ENCODE measurements at places on chromosomes 1 and 21. TPM values are rescaled to one million over a fixed set of nuclear protein-coding genes. Genes with fewer than 3 reads are reported as not detected.

GRCh38 chr1:115140442-115141144, 51.3 kb upstream of the TSPAN2 start:
- DNase-seq = no peak

Gene IVL
- total RNA-seq = not detected

Gene KRTAP13-2
- not detected for total RNA-seq

Gene SLC35F3
- total RNA-seq = 0.43 TPM

DNA sequence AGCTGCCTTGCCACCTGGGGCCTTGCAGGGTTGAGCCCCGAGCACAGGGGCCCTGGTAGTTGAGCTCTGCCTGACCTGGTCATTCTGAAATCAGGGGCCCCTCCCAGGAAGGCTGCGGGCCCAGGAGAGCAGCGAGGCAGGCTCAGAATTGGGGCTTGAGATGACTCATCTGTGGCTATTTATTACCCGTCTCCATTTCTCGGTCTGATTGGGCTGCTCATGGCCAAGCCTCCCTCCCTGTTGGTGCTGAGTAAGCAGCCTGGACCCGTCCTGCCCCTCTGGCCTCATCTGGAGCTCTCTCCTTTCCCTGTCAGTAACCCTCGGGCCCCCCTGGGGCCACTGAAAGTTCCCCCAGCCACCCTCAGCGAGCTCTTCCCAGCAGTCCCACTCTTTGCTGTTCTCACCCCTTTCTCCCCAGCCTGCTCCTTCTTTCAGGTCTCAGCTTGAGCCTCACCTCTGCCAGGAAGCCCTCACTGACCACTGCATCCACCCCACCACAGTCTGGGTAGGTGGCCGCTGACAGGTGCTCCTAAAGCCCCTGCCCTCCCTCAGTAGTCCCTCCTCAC, 11.0 kb upstream of the TNFRSF8 start:
- DNase-seq = no peak

Gene SH2D1B
- total RNA-seq = not detected

DNA sequence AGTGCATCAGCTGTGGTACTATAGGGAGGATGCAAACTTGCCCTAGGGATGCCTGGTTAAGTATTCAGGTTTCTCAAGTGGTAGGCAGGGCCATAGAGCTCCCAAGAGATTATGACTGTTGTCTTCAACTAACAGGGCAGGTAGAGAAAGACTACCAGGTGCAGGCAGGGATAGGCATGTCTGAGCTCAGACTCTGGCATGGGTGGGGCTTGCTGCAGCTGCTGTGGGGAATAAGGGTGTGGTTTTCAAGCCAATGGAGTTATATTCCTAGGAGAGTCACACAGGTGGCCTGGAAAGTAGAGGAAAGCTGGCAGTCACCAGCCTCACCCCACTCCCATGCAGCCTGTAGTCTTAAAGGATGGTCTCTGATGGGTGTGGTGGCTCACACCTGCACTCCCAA, 673.4 kb upstream of the ADGRL4 start:
- no peak for DNase-seq

- no peak for DNase-seq
Observed at GRCh38 chr1:28269529-28269928, 10.2 kb downstream of the SESN2 start.

Gene GBP5
- 28.6 TPM for total RNA-seq

DNA sequence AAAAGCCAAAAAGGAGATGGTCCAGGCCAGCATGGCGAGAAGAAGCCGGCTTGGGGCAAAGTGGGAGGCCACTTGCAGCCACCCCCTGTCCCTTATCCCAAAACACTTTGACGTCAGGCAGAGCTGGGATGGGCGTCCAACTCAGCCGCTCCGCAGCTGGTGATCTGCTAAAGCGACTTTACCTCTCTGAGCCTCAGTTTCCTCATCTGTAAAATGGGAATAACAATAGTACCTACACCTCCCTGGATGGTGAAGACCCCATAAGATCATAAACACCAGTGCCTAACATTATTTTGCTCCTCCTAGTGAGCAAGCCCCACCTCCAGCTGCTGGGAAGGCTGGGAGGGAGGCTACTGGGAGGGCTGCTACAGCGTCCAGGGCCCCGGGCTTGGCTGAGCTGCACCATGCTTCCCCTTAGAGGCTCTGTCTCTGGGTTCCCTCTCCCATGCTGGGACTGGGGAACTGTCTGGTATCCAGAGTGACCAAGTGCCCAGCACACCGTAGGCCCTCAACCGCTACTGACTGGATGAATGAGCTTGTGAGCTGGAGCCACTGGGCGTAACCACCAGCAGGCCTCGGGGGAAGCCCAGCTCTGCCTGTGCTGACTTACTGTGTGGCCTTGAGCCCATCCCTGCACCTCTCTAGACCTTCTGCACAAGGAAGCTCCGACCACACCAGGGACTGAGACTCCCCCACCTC, 18.3 kb downstream of the IFFO2 start:
- no peak for DNase-seq

GRCh38 chr1:10641976-10642375, 154.5 kb downstream of the CASZ1 start:
- DNase-seq = no peak

Data from stomach (tissue), 19 donors.